ENCODE measurements at places on chromosomes 4 and X.

DNA sequence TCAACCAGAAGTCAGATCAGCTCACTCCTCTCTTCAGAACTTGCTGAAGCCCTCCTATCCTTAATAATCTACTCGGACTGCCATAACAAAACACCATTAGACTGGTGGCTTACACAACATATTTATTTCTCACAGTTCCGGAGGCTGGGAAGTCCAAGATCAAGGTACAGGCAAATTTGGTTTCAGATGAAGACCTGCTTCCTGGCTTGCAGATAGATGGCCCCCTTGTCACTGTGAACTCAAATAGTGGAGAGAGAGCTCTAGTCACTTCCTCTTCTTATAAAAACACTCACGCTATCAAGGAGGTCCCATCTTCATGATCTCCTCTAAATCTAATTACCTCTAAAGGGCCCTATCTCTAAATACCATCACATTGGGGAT is 125.1 kb downstream of the CAMK2D start:
- DNase-seq: no peak

- DNase-seq: no peak
Measured at GRCh38 chr4:176964116-176964691, 171.5 kb upstream of the VEGFC start.

DNA sequence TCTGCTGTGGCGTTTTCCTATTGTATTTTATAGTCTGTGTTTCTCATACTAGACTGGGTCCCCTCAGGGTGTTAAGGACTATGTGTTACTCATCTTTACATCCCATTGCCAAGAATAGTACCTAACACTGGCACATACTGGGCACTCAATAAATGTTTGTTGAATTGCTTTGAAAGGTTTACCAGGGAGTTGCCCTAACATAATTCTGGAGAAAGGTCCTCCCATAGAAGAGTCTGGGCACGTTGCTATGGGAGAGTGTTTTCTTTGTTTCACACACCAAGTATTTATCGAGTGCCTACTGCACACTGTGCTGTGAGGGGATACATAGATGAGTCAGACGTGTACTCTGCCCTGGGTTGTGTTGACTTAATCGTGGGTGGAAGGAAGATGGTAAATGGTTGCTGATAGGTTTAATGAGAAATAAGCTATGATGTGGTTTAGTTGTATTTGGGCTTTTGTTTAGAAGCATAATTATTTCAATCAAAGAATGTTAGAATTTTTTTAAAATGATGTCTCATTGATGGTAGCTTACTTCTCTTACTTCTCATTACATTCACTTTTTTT is 42.9 kb downstream of the AFF1 start:
- DNase-seq: no peak

DNA sequence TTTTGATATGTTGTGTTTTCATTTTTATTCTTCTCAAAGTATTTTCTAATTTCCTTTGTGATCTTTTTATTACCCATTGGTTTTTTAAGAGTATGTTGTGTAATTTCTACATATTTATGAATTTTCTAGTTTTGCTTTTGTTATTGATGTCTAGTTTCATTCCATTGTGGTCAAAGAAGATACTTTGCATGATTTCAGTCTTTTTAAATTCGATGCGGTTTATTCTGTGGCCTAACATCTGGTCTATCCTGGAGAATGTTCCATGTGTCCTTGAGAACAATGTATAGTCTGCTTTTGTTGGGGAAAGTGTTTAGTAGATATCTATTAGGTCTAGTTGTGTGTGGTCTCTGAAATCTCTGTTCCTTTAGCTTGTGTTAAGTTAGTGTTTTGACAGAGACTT is 46.2 kb downstream of the PPEF1 start:
- no peak for DNase-seq

GRCh38 chr4:48243429-48243828 is 26.2 kb downstream of the TEC start:
- DNase-seq: no peak

DNA sequence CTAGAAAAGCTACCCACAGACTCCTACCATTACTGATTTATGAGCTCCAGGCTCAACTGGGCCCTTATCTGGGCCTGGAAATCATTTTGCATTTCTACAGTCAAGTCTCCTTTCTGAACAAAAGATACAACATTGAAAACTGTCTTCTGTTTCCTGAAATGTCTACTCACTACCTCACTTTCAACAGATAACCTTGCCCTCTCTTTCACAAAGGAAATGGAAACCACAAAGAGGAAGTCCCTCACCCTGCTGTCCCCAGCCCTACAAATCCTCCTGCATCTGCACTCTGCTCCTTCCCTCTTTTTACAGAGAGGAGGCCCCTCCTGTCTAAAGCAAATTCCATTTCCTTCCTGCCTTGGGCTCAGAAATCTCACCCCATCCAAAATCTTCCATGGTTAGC is 24.8 kb upstream of the CYBB start:
- no peak for DNase-seq

GRCh38 chr4:99324979-99325378 is 3.8 kb upstream of the ADH1B start:
- DNase-seq: peak; percentile 25

GRCh38 chr4:52743444-52744019 is 7.7 kb downstream of the ERVMER34-1 start:
- DNase-seq: no peak

DNA sequence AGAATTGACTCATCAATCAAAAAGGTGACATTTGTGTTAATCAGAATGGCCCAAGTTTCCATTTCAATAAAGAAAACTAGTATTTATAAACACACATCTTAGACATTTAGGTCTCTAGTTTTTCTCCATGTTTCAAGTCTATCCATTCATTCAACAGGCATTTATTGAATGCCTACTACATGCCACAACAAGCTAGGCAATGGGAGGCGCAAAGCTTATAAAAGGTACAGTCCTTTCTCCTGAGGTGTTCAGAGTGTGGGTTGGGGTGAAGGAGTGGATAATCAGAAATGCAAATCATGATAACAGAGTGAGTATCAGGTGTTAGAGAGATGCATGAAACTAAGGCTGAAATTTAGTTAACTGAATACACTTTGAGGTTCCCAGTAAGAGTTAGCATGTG is 78.0 kb downstream of the HCCS start:
- no peak for DNase-seq

DNA sequence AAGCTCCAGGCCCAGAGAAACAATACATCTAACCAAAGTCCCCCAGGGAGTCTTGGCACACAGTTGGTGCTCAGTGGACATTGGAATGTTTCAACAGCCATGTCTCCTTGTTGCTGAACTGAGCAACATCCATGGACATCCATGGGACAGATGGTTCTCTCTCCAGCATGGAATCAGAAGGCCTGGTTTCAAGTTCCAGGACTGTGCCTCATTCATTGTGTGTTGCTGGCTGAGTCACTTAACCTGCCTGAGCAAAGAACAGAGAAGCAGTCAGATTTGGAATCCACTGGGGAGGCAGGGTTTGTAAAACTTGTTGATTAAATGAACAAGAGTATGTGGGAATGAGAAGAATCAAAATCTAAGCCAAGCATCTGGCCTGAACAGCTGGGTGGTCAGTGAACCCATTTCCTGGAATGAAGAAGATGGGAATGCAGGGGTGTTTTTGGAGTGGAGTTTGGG is 147.9 kb downstream of the CHIC2 start:
- no peak for DNase-seq

DNA sequence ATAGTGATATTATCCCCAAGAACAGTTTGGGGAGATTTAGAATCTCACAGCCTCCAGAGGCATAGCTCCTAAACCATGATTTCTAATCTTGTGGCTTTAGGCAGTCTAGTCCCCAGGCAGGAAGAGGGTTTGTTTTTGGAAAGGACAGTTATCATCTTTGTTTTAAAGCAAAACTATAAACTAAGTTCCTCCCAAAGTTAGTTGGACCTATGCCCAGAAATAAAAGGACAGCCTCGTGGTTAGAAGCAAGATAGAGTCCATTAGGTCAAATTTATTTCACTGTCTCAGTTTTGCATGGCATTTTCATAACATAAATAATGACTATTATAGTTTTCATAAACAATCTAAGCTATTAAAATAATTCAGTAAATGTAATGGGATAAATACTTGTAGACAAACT is 120.5 kb downstream of the MAGEC2 start:
- DNase-seq: no peak

- no peak for DNase-seq
Measured at GRCh38 chr4:159205466-159205865, 102.6 kb downstream of the RAPGEF2 start.

DNA sequence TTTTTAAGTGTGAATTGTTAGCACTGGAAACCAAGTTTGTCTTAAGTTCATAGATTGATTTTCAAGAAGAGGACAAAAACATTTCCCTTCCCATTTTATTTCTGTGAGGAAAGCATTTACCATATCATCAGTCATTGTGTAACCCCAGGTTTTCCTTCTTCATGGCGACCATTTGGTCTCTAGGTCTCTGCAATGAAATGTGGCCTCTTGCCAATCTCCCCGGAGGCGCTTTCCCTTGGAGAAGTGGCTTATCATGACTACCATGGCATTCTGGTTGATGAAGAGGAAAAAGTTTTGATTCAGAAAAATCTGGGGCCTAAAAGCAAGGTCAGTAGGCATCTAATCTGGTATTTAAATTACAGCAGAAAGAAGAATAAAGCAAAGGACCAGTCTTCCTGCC is 54.4 kb downstream of the ADD1 start:
- no peak for DNase-seq

- DNase-seq: no peak
Measured at GRCh38 chr4:11791797-11792196, 363.1 kb upstream of the HS3ST1 start.

DNA sequence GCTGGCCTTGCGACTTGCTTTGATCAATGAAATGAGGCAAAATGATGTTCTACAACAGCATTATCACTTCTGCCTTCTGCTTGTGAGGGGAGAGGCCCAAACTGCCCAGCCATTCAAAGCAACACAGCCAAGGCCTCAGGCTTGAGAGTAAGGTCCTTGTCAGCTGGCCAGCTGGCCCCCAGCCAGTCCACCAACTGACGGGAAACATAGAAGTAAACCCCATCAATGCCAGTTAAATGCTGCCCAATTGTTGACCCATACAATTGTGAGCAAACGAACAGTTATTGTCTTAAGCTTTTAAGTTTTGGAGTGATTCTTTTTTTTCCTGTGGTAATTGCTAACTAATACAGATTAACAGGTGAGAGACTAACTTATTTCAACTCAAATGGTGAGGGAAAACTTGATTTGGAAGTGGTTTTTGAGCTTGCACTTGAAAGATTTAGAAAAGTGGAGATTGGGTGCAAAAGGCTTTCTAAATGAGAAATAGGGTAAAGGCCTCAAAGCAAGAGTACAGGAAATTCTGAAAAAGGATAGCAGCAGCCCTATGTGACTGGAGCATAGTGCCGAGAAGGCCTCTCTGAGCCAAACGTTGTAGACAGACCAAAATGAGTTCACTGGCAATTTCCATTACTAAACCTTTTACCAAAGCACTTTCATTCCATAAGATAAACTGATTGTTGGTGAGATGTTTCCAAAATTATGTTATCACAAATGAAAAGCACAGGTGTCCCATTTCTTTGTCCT is 66.9 kb downstream of the ARHGEF38 start:
- no peak for DNase-seq

GRCh38 chr4:28250646-28251045 is 1390.0 kb downstream of the STIM2 start:
- no peak for DNase-seq

GRCh38 chrX:18687856-18688495 is 16.1 kb upstream of the RS1 start:
- no peak for DNase-seq

DNA sequence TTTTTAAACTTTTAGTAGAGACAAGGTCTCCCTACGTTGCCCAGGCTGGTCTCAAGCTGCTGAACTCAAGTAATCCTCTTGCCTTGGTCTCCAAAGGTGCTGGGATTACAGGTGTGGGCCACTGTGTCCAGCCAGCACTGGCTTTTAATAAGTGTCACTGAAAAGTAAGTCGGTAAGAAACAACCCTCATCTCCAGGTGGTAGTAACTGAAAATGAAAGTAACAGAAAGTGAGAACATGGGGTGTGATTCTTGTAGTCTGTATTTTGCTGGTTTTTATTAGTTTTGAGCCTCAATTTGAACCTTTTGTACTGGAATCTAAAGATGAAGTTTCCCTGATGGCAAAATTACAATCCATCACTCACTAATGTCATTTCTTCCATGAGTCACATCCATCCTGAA is 238.1 kb upstream of the AGA start:
- no peak for DNase-seq

DNA sequence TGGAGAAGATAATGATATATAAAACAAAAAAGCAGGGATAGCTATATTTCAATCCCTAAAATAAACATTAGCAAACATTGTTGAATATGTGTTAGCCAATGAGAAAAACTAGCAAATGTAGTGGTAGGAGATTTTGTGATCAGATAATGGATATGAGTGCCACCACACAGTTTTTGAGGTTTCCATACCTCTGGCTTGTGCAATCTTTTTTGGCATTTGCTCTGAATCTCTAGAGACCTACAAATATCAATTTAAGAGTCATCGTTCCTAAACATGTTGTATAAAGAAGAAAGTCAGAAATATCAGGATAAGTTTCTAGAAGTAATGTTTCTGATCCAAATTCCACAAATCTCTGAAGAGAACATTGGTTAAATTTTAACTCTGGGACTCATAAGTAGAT is 308.7 kb downstream of the PDGFC start:
- DNase-seq: no peak

DNA sequence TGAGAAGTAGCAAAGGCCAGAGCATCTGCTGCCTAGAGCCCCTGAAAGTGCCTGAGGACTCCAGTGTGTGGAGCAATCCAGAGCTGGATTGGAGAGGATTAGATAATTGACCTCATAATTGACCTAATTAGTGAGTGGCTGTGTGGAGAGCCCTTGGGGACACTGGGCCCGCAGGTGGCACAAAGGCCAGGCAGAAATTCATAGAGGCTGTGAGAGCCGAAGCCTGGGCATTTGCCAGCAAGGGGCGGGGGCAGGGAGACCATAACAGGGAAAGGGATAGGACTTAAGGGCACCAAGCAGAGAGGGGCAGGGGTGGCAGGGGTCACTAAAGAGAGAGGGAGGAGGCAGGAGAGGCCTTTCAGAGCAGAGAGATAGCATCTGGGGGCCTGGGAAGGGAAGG is 45.3 kb downstream of the EFNB1 start:
- no peak for DNase-seq

- DNase-seq: no peak
Measured at GRCh38 chrX:110706446-110706845, 89.2 kb downstream of the CHRDL1 start.

DNA sequence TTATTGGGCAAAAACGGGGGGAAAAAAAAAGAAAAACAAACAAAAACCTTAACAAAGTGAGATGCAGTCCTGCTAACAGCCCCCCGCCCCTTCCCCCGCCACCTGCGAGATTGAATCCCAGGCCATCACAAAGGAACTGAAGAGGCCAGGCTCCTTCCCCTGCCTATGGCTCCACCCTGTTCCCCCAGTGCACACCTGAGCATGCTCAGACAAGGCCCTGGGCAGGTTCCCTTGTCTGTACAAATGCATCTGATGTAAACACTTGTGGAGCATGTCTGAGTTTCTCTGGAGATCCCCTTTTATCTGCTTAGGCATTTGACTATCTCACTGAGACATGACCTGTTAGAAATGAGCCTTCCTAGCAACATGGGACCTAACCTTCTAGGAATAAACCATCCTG is 983.7 kb upstream of the PABPC4L start:
- DNase-seq: no peak

- no peak for DNase-seq
Measured at GRCh38 chrX:105695451-105695850, 126.9 kb upstream of the NRK start.

GRCh38 chr4:183797445-183798300 is 107.4 kb upstream of the STOX2 start:
- no peak for DNase-seq
